ENCODE measurements at places on chromosomes 7 and 10. TPM values are rescaled to one million over a fixed set of nuclear protein-coding genes. Genes with fewer than 3 reads are reported as not detected.

Gene CRPPA
- 1.6 TPM for total RNA-seq

Gene SPDYE5
- total RNA-seq = not detected

Gene CDCA7L
- total RNA-seq = 75.9 TPM

Gene RBM20
- 0.07 TPM for total RNA-seq

Gene SBDS
- total RNA-seq = 92.0 TPM

Gene HOXA6
- not detected for total RNA-seq

DNA sequence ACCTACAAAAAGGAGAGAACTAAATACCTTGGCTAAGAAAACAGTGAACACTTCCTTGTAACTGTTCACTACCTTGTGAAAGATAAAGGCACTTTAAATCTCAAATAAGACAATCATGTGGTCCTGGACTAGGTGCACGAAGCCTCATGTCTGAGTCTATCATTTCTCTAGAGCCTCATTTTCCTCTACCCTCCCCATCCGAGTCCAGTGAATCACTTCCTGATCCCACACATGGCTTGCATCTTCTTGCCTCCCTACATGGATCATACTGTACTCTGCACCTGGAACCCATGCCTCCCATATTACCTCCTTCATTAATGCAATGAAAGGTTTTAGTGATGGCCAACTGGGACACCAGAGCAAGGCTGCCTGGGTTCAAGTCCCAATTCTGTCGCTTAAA lies 34.5 kb downstream of the SNX10 start:
- no peak for DNase-seq

DNA sequence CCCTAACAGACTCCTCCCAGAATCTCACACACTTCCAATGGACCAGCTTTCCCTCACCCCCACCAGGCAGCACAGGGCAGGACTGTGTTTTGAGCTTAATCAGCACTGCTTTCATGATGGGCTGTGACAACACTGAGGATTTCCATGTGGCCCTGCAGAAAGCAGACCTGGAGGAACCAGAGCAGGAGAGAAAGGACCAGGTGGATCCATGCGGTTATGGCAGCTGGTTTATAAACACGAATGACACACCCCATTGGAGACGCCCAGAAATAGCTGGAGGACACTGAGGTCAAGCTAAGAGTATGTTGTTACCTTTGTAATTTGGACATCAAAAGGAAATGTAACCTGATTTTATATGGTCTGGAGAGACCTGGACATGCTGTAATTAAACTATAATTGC lies 31.7 kb upstream of the HERPUD2 start:
- DNase-seq = no peak

DNA sequence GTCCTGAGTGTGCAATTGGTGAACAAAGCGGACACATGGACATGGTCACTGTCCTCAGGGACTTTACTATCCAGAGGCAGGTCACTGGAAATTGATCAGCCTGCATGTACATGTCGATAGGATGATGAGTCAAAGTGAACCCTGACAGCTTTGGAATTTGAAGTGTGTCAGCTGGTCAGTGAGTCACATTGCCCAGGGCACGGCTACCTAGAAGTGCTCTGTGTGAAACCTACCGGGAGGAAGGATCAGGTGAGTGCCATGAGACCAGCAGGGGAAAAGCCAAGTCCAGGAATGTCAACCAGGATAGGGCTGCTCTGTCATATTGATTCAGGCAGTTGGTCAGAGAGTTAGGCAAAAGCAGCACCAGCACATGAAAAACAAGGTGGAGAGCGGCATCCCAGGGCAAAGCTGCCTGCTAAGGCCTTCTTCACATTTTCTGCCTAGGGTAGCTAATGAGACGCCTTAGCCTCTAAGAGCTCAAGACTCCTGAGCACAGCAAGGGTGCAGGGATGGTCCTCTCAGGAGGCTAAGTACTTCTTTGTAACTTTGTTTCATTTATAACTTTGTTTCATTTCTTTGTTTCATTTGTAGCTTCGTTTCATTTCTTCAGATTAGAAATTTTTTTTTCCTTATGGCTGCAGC lies 19.4 kb upstream of the PDCD4 start:
- no peak for DNase-seq

DNA sequence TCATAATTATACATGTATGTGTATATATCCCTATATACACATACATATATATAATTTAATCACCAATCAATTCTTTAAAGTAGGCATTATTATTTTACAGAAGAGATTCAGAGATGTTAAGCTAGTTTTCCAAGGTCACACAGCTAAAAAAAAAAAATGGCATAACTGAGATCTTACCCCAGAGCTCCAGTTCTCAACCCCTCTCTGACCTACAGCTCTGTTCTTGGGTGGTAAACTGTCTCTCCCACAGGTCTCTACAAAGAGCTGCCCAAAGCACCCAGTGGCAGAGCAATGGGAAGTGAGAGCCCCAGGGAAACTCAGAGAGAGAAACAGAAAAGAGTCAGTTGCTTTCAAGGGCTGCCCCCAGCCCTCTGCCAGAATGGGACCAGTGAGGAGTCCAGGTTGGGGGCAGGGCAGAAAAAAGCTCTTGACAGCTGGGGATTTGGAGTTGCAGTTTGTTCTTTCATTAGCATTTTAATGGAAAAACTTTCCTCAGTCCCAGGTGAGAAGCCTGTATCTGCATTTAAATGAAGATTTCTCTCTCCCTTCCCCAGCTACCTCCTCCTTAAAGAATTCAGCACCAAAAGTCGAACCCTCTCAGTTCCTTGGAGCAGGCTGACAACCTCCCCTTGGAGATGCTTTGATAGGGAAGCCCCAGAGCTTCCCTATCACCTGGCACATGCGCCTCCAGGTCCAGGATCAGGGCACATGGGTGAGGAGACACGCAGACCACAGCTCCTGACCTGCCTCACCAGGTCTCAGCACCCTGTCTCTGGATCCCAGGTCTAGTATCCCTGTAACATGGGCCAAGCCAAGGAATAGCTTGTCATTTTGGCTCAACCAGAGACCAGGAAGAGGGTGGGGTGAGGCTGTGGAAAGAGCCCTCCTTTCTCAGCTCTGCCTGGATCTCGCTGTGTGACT lies 388.1 kb downstream of the PLXNA4 start:
- DNase-seq = no peak

GRCh38 chr7:104124469-104124868 lies 83.3 kb downstream of the ORC5 start:
- DNase-seq = no peak

DNA sequence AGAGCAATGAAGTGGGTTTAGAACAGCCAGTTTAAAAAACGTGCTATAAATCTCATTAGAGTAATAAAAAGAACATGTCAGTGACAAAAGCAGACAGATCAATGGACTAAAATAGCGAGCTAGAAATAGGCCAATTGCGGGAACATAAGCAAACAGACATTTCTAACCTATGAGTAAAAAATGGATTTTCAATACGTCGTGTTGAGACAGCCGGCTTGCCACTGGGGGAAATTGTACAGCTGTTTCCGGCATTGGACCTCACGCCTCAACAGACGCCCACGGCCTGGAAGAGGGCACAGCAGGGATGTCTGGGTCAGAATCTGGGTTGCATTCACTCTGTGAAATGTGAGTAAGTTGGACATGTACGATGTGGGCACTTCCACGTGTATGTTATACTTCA lies 92.9 kb downstream of the SVOPL start:
- DNase-seq = no peak

DNA sequence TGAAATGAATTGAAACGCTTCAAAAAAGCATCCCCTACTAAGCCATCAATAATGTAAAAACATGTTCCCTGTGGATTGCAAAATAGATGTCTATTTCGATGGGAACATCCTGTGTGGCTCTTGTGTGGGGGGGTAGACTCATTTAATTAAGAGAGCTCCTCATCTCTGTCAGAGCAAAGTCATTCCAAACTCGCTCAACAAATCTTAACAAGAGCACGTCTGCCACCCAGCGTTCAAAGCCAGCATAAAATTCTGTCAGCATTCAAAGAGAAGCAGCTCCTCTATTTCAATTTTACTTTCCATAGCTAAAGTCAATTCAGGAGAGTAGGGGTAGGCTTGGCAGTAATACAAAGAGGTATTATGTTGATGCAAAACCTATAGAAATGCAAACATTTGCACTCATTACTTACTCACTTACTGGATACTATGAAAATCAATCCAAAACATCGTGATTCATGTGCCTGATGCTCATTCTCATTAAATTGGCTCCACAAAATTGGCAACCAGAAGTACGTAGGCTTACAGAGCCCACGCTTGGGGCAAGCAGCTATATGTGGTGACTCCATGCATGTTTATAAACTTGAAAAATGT lies 114.9 kb downstream of the IPMK start:
- DNase-seq = no peak

DNA sequence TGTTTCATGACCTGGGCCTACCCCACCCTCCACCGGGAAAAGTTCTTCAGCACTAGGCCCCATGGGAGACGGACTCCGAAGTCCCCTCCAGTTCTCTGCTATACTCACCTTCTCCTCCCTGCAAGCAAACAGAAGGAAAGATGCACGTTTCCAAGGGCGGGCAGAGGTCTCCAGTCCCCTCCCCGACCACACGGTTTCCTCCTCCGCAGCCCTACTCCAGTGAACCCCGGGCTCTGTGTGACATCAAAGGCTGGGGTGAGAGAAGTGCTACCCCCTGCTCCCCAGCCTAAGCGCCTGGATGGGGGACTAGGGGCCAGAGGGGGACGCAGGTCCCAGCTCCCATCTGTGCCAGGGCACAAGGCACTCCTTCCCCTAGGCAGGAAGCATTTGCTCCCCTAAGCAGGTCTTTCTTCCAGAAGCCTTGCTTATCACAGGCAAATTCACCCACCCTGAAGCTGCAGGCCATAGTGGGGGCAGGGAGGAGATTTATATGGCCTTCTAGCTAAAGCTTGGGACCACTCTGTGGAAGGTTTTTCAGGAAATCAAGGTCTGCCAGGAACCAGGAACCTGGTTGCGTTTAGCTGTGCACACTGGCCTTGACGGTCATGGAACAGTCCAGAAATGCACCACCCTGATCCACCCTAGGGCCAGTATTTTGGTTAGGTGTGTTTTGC lies 52.8 kb downstream of the ASB13 start:
- DNase-seq = no peak

GRCh38 chr7:106772655-106773108 lies 92.4 kb upstream of the PIK3CG start:
- DNase-seq = no peak

DNA sequence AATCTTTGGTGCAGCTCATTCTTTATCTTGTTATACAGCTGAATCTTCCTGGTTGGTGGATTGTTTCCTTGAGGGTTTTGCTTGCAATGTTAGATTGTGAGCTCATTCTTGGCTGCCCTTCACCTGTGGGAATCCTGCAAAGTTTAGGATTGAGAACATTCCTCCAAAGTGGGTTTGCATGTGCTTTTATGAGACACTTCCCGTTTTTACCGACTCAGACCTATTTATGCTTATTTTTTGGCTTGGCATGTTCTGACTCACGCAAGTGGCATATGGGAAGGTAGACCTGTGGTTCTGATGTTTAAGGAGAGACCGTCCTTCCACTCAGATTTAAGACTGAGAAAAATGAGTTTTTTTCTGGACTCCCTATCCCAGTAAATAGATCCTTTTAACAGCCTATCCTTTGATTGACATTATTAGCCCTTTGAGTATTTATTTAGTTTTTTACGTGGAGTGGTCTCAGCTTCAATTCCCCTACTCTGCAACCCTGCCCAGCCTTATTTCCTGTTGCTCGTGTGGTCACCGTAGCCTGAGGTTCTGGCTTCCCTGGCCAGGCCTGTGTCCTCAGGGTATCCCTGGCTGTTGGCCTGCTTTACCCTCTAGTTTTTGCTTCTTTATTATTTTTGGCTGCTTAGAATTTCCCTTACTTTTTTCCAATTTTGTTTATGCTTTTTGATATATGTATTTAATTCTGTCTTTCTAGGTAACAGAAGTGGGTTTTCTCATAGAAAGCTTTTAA lies 13.4 kb upstream of the PRF1 start:
- DNase-seq = no peak

DNA sequence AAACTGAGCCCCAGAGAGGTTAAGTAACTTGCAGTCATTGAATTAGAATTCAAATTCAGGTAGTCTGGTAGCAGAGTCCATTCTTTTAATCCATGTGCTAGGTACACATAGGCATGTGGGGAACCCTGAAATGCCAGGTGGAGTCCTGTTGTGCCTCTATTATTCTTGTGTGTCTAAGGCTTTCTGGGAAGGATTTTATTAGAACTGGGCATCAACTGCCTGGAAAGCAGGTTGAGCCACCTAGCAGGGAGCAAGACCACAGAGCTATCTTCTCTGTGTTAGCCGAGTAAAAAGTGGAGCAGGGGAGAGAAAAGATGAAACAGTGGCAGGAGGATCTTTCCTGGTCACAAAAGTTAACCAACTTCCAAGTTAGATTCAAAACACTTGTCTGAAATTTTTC lies 494.6 kb downstream of the LRMDA start:
- DNase-seq = no peak

GRCh38 chr10:75405598-75406461 lies 4.3 kb upstream of the ZNF503 start:
- no peak for DNase-seq

DNA sequence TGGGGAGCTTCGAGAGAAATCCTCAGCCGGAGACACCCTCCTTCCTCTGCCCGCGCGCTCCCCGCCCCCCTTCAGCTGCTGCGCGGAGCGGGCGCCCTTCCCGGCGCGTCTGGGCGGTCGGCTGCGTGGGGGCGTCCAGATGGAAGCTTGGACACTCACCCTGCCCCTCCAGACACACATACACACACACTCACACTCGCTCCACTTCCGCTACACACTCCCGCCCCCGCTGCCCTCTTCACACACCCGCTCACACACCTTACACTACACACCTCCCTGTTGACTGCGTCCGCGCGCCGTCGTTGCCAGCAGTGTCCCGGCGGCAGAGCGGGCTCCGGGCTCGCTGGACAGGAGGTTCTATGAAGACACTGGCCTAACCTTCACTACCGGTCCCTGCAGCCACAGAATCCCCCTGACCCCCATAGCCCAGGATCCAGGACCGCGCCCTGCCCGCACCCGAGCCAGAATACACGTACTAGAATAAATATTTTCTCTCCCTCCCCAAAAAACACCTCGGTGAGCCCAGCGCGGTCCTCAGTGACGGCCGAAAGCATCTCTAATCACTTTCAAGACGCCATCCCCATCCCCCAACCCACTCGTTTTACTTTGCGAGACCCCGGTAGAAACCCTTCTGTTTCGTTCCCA lies 1.1 kb upstream of the EGR2 start:
- DNase-seq = peak; percentile 45

DNA sequence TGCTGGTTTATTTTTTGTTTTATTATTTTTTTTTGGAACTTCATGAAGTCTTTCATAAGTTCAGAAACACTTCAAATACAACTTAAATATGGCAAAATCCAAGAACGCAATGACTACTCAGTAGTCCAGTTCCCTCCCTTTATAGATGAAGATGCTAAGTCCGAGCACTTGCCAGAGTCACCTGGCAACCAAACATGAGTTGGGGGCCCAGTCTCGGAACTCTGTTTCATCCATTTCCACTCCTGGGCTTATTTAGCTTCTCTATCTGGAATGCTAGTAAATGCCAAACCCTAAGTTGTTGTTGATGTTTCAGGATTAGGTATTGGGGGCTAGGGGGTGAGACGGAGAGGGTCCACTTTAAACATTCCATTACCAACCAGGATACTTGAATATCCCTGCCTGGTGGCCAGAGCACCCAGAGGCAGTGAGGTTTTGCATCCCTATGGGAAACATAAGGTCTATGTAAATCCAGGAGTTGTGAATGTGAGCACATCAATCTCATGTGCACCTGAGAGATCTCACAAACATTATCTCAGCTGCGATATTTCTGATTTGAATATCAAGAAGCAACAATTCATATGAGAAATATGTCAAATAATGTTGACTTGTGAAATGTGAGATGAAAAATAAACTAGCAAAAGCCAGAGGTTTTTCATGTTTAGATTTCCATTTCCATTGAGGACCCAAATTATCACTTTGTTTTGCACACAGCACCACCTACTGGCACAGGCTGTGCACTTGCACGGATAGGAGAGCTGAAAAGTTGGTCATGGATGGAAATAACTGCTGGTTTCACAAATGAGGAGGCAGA lies 129.3 kb downstream of the PKD1L1 start:
- DNase-seq = no peak

GRCh38 chr7:95632609-95633008 lies 36.3 kb upstream of the PDK4 start:
- DNase-seq = no peak

All from CD8-positive, alpha-beta memory T cell (primary cell).